NB4 (cell line): ENCODE measurements at places on chromosomes 16 and 17.

DNA sequence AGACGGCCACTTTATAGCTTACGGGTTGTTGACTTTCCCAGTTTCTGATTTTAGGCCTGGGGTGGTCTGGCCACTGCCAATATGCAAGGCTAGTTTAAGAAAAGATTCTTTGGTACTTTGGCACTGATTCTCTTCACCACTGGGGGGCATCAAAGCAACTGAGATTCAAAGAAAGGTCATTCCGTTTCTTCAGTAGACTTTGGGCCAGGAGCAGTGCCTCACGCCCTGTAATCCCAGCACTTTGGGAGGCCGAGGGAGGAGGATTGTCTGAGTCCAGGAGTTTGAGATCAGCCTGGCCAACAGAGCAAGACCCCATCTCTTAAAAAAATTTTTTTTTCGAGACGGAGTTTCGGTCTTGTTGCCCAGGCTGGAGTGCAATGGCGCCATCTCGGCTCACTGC is 53.0 kb downstream of the RPA1 start:
- peak; percentile 28 for DNase-seq

GRCh38 chr16:31569360-31569717 is 41.6 kb downstream of the AHSP start:
- DNase-seq, result no peak

DNA sequence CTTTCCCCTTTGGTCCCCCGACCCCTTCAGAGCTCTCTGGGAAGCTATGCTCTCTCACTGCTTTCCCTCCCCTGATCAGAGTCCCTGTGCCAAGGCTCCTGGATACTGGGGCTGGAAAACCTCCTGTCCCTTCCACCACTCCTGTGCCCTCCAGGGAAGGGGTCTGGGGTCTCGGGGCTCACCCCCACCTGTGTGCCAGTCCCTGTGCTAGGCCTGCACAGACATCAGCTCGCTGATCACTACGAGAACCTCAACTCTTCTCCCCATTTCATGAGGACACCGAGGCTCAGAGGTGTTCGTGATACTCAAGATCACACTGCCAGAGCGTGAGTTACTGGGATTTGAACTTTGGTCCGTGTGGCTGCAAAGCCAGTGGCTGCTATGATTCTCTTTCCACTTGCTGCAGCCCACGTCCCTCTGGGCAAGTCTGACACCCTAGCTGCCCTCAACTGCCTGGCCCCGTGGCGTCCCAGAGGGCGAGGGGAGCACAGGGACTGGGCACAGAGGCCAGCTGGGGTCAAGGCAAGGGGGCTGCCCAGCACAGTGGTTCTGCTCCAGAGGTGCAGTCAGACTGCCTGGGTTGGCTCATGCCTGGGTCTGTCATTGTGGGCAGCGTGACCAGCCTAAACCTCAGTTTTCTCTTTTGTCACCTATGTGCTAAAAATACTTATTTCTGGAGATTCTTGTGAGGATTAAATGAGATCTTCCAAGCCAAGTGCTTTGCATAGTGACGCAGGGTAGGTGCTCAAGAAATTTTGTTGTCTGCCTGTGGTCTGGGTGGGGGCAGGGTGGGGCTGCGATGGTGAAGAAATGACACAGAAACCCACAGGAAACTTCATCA is 43.8 kb upstream of the TOB1 start:
- peak; percentile 68 for DNase-seq

DNA sequence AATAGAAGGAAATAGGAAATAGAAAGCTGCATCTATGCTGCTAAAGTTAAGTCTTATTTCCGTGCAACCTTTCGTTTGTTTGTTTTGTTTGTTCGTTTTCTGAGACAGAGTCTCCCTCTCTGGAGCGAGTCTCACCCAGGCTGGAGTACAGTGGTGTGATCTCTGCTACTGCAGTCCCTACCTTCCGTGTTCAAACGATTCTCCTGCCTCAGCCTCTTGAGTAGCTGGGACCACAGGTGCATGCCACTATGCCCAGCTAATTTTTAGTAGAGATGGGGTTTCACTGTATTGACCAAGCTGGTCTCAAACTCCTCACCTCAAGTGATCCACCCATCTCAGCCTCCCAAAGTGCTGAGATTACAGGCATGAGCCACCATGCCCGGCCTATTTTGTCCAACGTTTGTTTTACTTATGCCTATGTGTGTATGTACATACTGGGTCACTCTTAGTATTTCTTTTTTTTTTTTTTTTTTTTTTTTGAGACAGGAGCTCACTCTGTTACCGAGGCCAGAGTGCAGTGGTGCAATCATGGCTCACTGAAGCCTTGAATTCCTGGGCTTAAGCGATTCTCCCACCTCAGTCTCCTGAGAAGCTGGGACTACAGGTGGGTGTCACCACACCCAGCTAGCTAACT is 16.8 kb downstream of the BMERB1 start:
- no peak for DNase-seq

- no peak for DNase-seq
Observed at GRCh38 chr17:65079489-65079900, 23.0 kb upstream of the GNA13 start.

GRCh38 chr17:41959336-41960095 is 7.1 kb upstream of the CNP start:
- DNase-seq, result peak; percentile 90

DNA sequence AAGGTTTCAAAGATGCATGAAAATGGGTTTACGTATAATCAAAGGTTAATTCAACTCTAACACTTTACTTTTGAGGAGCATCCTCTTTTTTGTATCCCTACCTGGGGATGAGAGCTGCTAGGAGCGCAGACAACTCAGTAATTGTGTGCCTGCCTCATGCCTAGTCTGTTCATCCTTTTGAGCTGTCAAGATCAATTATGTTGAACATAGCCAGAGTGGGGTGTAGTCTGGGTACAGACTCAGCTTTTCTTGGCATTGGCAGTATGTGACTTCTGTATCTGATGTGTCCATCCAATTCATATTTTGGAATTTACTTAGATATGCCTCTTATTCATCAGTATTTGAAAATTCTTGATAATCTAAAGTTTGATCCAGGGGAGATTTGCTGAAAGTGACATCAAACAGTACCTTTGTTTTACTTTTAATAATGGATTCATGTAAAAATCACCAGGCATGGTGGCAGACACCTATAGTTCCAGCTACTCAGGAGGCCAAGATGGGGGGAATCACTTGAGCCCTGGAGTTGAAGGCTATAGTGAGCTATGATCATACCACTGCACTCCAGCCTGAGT is 24.1 kb downstream of the PRKCA start:
- DNase-seq, result no peak

DNA sequence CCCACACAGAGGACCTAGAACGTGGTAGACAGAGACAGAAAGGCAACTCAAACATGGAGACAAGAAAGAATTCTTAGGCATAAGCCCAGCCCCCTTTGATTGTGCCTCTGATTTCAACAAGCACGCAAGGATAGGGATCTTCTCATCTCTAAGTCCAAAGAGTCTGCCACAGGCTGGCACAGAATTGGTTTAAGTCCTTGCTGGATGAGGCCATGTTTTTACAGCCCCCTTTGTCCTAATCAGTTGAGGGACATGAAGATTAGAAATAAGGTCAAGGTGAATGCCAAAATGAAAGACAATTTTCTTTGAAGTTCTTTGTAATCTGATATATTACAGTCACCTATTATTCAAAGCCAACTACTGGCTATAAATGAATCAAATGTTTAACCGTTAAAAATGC is 68.0 kb upstream of the ATP2A3 start:
- DNase-seq, result no peak

DNA sequence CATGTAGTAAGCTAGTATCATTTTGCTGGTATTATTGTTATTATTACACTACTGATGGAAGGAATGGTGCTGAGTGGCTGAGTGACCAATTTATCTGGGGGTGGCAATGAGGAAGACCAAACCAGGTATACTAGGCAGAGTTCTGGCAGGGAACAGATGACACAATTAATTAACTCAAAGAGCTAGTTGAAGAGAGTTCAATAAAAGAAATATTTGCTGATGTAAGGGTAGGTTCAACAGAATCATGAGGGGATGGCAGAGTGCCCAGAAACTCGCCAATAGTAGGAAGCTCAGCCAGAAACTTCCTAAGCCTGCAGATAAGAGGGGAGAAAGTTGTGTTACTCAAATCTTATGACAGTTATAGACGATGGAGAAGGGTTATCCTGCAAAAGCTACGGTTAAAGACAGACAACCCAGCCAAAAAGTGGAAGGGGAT is 352.5 kb downstream of the KCNJ2 start:
- no peak for DNase-seq

DNA sequence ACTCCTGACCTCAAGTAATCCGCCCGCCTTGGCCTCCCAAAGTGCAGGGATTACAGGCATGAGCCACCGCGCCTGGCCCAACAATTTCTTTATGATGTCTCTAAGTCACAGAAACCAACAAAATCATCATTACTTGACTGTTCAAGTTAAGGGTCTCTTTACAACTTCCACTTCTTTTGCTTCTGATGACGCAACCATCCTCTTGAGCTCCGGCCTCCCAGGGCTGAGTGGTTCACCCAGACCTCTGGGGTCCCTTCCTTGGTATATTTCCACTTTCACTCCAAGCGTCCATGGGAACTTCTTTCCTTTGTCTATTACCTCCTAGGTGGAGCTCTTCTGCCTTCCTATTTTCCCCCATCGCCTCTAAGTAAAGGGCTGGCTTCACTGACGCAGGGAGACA is 253.7 kb downstream of the NTN1 start:
- DNase-seq, result peak; percentile 19

DNA sequence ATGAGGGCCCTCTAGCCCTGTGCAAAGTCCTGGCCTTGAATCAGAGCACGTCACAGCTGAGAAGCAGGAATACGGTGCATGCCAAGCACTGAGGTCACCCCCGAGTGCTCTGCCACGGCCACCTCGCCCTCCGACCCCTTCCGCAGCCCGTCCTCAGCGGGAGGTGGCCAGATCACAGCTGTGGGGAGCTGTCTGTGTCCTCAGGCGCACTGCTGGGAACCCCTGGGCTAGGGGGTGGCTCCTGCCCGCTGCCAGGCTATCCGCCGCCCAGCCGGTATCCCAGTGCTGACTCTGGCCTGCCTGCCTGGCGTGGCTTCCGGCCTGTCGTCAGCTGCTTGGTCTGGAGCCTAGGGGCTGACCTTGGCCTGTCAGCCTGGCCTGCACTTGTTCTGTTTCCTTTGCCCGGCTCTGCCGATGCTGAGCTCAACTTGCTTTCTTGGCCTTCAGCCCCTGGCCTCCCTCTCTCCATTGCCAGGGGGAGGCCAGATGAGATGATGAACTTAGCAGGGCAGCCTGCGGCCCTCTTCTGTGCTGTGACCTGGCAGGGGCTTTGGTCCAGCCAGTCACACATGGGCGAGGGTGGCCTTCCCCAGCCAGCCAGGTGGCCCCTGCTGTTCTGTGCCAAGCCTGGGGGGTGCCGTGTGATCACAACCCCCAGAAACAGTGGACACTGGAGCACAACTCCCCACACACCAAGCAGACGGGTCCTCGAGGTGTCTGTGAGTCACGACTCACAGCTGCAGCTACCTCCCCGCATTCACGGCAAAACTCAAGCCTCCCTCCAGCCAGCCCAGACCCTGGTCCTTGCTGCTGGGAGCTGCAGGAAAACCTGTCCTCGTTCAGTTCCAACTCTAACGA is 77.3 kb downstream of the ZDHHC7 start:
- no peak for DNase-seq
